ENCODE measurements at places on chromosomes 12 and 14.

DNA sequence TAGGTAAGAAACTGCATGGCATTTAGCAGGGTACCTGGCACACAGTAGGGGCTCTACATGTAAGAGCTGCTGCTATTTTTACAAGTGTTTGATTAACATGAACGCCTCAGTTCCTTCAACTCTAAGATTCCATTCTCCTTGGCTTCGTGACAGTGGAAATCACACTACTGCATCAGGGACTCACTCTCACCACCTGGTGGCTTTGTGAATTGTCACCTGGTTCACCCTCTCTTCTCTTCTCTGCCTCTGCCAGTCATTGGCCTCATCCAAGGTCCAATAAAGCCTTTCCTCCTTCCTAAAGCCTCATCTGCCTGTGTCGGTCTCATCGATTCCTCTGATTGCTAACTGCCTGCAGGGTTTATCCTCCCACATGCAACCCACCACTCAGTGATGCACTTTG is 476.4 kb downstream of the VRK1 start:
- no peak for DNase-seq

DNA sequence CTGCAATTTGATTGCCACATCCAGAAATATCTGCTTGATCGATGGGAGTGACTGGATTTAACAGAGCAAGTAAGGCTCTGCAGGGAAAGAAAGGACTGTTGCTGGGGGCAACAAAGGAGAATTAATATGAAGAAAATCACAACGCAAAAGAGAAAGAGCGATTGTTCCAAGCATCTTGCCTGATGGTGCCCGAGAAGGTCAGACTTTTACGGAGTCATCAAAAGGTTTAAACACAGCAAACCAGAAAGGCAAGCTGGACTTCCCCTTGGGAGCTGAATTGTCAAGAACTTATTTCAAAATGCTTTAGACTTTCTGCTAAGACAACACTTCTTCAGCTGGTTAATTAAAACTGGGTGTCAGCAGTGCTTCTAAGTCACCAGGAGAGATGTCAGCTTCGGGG is 791.5 kb downstream of the MED13L start:
- DNase-seq: no peak

GRCh38 chr12:67925077-67925476 is 64.2 kb upstream of the IFNG-AS1 start:
- no peak for DNase-seq

DNA sequence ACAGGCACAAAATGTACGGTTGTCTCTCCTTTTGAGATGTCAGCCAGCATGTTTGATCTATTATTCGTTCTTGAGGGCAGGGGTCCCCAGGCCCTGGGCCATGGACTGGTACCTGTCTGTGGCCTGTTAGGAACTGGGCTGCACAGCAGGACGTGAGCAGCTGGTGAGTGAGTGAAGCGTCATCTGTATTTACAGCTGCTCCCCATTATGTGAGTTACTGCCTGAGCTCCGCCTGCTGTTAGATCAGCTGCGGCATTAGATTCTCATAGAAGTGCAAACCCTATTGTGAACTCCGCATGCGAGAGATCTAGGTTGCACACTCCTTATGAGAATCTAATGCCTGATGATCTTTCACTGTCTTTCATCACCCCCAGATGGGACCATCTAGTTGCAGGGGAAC is 41.4 kb upstream of the SCN8A start:
- no peak for DNase-seq

DNA sequence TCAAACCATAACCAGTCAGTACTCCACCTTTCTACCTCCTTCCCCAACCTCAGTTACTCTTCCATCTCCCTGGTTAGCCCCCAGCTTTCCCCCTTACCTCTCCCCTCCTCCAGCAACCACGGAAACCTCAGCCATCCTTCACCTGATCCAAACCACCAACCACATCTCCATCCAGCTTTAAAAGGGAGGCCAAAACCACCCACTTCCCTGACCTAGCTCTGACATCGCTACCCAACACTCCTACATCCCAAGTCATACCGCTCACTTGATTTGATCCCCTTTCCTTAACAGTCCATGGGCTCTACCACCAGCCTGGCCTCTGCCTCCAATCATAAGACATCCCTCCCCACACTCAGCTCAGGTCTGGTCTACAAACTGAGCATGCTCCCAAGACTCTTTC is 1.5 kb downstream of the RAB35 start:
- DNase-seq: no peak

- DNase-seq: no peak
Observed at GRCh38 chr12:120229071-120229486, 28.2 kb upstream of the RPLP0 start.

DNA sequence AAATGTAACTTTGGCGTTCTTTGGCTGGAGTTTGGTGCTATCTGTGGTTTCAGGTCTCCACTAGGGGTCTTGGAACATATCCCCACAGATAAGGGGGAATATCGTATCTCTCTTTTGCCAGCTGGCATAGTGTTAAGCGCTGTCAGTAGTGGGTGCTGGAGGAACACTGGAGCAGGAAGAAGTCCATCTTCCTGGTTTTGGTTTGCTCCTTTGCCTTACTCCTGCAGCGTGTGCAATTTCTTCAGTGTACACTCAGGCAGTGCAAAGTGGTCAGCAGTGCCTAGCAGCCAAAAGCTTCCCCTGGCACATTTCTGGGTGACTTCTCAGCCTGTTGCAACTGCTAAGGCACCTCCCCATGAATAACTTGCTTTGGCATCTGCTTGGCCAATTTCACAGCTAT is 11.7 kb upstream of the RIPK3 start:
- no peak for DNase-seq

DNA sequence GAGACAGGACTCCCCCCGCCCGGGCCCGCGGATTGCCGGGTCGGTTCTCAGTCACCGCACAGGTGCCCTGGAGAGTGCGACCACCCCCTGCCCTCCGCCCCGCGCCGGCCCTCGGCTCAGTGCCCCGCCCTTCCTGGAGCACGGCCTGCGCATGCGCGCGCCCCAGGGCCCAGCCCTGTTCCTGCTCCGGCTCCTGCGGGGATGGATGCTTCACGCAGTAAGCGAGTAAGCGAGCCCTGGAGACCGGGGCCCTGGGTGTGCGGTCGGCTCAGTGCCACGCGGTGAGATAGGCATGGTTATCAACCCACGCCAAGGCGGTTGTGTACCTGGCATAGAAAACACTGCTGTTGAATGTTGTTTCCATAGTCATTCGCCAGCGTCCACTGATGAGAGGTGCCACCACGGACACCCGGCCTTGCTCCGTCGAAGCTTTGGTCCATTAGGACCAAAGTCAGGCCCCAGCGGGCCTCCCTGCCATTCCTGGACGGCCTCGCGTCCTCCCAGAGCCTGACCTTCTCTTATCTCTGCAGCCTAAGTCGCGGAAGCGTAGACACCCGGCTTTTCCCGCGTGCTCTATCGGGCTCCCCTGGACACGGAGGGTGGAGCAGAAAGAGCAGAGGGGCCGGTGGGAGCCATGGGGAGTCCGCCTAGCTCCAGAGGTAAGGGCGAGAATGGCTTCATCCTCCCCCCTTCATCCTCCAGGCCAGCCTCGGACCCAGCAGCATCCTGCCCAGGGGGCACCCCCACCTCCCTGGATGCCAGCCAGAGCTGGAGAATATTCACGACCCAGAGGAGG is 90.6 kb downstream of the PAPOLA start:
- peak; percentile 85 for DNase-seq

GRCh38 chr12:4439736-4440135 is 5.9 kb downstream of the FGF6 start:
- no peak for DNase-seq

- DNase-seq: no peak
Observed at GRCh38 chr12:954741-955140, 5.2 kb upstream of the RAD52 start.

DNA sequence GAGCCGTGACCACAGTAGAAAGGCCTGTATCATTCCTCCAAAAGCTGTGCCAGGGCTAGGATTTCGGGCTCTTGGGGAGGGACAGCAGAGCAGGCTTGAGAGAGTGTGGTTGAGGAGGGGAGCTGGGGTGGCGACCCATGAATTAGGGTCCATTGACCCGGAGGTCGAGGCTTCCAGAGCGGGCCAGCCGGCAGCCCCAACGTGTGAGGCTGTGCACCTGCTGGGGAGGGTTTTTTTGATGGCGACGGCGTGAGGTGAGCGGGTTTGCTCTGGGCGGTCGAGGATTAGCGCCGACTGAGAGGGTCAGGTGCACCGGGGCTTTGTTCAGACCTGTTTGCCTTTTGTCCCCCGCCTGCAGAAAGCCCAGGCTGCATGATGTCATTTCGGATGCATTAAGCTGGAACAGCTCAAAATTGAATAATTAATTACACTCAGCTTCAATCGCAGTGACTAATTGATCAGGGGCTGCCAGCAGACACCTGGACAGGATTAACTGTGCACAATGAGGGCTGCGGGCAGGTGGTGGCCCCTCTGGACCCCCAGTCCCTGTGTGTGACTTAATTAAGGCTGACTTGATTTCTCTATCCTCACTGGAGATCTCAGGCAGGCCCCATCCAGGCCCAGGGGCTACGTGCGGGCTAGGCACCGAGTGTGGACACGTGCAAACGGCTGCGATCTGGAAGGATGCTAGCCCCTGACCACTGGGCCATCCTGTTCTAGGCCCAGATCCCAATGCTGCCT is 42.1 kb upstream of the MEG3 start:
- DNase-seq: no peak

- no peak for DNase-seq
Observed at GRCh38 chr14:92973798-92974372, 50.9 kb downstream of the CHGA start.

- no peak for DNase-seq
Observed at GRCh38 chr14:61577506-61577931, 117.8 kb upstream of the HIF1A start.
